ENCODE measurements at places on chromosomes 4 and X.

DNA sequence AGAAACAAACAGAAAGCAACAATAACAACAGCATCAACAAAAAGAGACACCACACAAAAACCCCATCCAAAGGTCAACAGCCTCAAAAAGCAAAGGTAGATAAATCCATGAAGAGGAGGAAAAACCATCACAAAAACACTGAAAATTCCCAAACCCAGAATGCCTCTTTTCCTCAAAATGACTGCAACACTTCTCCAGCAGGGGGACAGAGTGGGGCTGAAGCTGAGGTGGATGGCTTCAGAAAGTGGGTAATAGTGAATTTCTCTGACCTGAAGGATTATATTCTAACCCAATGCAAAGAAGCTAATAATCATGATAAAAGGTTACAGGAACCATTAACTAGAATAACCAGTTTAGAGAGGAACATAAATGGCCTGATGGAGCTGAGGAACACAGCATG is 888.2 kb downstream of the RAB28 start:
- DNase-seq: no peak

DNA sequence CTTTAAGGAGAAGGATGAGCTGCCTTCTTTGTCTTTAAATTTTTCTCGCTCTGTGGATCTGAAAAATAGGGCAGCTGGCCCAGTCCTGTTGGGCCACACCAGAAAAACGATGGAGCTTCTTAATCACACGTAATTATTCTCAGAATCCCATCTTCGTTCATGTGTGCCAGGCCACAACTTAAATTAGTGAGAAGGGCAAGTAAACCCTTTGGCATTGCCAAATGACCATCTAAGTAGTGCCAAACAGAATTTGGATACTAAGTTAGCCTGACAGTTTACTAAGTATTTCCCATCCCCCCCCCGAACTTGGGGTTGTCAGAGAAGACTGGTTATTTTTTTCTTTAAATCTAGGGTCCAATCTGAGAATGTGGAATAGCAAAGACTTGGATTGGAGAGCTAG is 62.0 kb downstream of the CASP3 start:
- DNase-seq: no peak

DNA sequence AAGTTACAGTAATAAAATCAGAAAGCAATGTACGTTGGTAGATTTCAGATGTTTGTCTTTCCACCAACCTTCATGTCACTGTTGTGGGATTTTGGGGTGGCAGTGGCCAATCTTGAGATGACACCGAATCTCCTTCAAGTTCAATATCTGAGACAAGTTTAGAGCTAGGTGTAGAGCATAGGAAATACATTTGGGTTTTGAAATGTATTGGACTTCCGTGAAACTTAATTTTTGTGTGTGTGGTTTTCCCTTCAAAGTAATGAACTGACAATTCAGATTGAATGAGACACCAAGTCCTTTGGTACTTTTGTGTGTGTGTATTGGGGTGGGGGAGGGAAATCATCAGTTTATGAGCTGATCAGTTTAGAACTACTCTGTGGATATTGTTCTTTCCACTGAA is 1.8 kb downstream of the WDR44 start:
- no peak for DNase-seq

- no peak for DNase-seq
Measured at GRCh38 chr4:74391890-74392475, 27.0 kb downstream of the EREG start.
